ENCODE measurements at places on chromosomes 3 and 15. TPM values are rescaled to one million over a fixed set of nuclear protein-coding genes. Genes with fewer than 3 reads are reported as not detected.
A peak's percentile ranks its signal among the peaks of the same experiment; 100 is the strongest.

The PLXND1 gene
- 15.7 TPM for total RNA-seq

DNA sequence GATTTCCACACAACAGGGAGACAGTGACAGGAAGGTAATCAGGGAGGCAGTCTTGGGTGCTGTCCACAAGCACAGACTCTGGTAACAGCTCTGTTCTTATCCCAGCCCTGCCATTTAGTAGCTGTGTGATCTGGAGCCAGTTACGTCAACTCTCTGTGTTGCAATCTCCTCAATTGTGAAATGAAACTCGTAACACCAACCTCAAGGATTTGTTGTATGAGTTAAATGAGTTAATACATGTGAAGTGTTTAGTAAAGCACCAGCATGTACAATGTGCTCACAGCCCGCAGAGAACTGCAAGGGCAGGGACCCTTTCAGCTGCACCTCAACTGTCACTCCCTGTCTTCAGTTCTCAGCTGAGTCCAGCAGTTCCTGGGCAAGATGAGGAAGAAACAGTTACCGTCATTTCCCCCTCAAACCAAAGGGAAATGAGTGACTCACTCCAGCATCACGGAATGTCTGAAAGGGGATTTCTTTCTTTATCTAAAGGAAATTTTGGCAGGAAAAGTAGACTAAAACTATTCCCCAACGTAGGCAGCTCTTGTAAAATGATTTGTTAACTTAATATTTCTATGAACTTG, 39.9 kb upstream of the MB21D2 start:
- no peaks in the 10 kb centered on the region for H3K4me1 ChIP-seq
- no peaks in the 10 kb centered on the region for H3K36me3 ChIP-seq
- DNase-seq, result peak; percentile 3
- H3K27ac ChIP-seq, result no peak overlapping the region

DNA sequence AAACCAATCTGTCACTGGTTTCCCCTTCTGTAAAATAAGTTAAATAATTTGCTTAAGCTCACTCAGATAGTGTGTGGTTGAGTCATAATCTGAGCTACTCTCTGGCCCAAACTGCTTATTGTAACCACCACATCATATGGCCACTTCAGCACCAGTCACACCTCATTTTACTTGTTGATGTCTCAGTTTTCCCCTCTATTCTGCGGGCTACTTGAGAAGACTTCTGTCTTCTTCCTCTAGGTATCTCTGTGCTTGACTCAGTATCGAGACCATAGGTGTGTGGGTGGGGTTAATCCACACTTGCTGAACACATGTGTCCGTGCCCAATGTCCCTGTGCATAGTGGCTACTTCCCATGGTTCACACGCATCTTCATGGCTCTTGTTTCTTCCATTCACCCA, 32.9 kb downstream of the CRYGS start:
- no peak overlapping the region for H3K4me3 ChIP-seq
- no peak for DNase-seq
- no peaks in the 10 kb centered on the region for H3K36me3 ChIP-seq

The CACNA2D3 gene
- total RNA-seq, result 9.5 TPM

DNA sequence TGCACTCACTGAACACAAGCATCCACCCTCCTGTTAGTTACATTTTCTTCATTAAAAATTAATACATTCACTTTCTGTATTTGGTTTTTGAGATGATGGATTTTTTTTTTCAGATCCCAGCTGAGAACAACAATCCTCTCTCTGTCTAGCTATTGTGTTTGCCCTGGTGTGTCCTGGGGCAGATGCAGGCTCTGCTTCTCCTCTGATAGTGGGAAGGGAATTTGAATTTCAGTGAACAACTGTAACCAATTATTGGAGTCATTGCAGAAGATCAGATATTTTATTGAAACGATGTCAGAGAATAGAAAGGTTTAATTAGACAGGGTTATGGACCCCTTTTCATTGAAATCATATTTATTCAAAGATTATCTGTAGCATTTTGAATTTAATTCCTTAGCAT, 33.1 kb upstream of the RYR3 start:
- H3K27ac ChIP-seq, result no peak overlapping the region
- no peaks in the 10 kb centered on the region for H3K4me1 ChIP-seq
- no peak for DNase-seq
- H3K4me3 ChIP-seq, result no peak overlapping the region
- no peaks in the 10 kb centered on the region for H3K27me3 ChIP-seq

The MFSD1 gene
- 33.5 TPM for total RNA-seq

- no peaks in the 10 kb centered on the region for H3K27me3 ChIP-seq
- H3K4me1 ChIP-seq, result peaks cover 4% of the 10 kb centered on the region
- no peak overlapping the region for H3K4me3 ChIP-seq
- H3K36me3 ChIP-seq, result no peaks in the 10 kb centered on the region
- DNase-seq, result no peak
Observed at GRCh38 chr3:243356-243725, 46.8 kb downstream of the CHL1 start.

GRCh38 chr3:39166134-39166710, 12.8 kb upstream of the CSRNP1 start:
- no peak overlapping the region for H3K4me3 ChIP-seq
- H3K27me3 ChIP-seq, result no peaks in the 10 kb centered on the region
- H3K4me1 ChIP-seq, result peaks cover 6% of the 10 kb centered on the region
- no peaks in the 10 kb centered on the region for H3K36me3 ChIP-seq
- no peak overlapping the region for H3K27ac ChIP-seq

GRCh38 chr15:74783072-74783807, 1.4 kb downstream of the CSK start:
- H3K27me3 ChIP-seq, result no peaks in the 10 kb centered on the region
- H3K4me1 ChIP-seq, result peaks cover 61% of the 10 kb centered on the region
- H3K27ac ChIP-seq, result peak overlapping the region; percentile 70
- DNase-seq, result no peak
- no peaks in the 10 kb centered on the region for H3K36me3 ChIP-seq

The FOXB1 gene
- total RNA-seq, result not detected

DNA sequence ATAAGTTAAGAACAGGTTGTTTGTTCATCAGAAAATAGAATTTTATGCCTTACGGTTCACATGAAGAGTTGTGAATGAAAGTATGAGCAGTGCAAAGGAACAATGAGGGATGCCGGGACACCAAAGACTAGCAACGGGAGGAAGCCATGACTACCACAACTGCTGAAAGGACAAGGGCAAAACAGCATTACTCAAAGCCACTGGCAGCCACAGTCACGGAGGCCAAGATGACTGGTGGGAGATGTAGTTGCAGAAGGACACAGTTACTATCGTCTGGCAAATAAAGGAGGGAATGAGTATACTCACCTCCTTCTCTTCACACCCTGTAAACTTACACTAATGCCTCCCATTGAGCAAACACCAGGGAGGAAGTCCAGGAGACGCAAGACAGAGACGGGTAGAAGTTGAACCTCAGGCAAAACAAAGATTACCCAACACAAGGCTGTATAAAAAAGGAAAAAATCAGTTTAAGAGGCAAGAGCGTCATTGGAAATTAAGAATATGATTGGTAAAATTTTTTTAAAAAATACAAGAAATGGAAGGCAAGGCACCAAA, 675.5 kb downstream of the FHIT start:
- no peaks in the 10 kb centered on the region for H3K36me3 ChIP-seq
- no peaks in the 10 kb centered on the region for H3K27me3 ChIP-seq
- H3K4me1 ChIP-seq, result no peaks in the 10 kb centered on the region

The ATP2B2 gene
- 1.4 TPM for total RNA-seq

The MME gene
- 67.3 TPM for total RNA-seq

The DNAH12 gene
- total RNA-seq, result not detected

The ST3GAL6 gene
- total RNA-seq, result 8.1 TPM

DNA sequence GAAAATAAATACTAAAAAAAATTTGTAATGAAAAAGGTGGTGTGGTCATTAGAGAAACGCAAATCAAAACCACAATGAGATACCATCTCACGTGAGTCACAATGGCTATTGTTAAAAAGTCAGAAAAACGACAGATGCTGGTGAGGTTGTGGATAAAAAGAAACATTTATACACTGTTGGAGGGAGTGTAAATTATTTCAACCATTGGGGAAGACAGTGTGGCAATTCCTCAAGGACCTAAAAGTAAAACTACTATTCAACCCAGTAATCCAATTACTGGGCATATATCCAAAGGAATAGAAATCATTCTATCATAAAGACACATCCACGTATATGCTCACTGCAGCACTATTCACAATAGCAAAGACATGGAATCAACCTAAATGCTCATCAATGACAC, 120.3 kb downstream of the MYO9A start:
- H3K4me3 ChIP-seq, result no peak overlapping the region
- no peaks in the 10 kb centered on the region for H3K36me3 ChIP-seq
- H3K4me1 ChIP-seq, result no peaks in the 10 kb centered on the region
- H3K27me3 ChIP-seq, result no peaks in the 10 kb centered on the region

DNA sequence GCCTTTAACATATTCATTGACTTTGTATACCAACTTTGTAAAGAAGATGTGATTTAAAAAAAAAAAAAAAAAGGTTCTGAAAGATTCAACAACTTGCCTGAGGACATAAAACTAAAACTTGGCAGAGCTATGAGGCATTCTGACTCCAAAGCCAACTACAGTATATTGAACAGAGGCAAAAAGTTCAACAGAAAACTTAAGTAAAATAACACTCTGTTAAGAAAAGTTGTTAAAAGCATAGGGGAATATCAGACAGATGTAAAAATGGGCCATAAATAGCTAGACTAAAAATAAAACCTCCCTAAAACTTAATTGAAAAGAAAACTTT, 23.4 kb downstream of the GOLIM4 start:
- peaks cover 8% of the 10 kb centered on the region for H3K4me1 ChIP-seq
- no peak for DNase-seq
- H3K4me3 ChIP-seq, result no peak overlapping the region
- no peak overlapping the region for H3K27ac ChIP-seq
- no peaks in the 10 kb centered on the region for H3K27me3 ChIP-seq

DNA sequence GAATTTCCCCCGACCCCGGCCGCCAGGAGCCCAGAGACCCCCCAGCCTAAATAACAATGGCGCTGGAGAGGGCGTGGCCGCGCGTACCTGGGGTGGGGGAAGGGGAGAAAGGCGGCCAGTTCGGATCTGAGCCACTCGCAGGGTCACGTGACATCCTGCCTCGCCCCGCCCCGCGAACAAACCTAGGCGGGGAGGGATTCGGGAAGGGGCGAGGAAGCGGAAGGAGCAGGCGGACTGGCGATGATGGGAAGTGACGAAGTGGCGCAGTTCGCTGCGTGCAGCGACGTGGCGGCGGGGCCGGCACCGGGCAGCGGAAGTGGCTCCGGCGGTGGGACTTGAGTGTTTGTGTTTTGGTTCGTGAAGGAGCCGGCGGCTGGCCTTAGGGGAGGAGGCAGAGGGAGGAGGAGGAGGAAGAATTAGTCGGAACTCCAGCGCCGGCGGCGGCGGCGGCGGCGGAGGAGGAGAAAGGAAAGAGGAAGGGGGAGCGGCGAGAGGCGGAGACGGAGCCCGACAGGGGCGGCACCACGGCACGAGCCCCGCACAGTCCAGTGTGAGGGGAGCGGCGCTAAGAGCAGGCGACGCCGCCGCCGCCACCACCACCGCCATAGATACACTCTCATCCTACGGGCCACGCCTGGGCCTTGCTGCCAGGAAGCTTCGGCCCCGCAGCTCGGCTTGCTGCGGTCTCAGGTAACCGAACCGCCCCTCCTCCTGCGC, at the start of gene RAB5A:
Gene RAB5A (plus strand): TSS at position 266 of the 717 bp plus-strand sequence. CDS start 3,802 bp downstream, outside the sequence.
- H3K4me3 ChIP-seq, result peak within 1 kb of the TSS; percentile 91
- H3K27ac ChIP-seq, result peak within 1 kb of the TSS; percentile 97
- peak; percentile 97 for DNase-seq
- H3K4me1 ChIP-seq, result peaks cover 24% of the 10 kb centered on the region
- no peaks in the 10 kb centered on the region for H3K36me3 ChIP-seq

GRCh38 chr3:129383292-129383860, 45.1 kb downstream of the EFCAB12 start:
- no peak overlapping the region for H3K4me3 ChIP-seq
- DNase-seq, result peak; percentile 32
- H3K27ac ChIP-seq, result no peak overlapping the region
